ENCODE measurements at places on chromosomes 5 and 9.

DNA sequence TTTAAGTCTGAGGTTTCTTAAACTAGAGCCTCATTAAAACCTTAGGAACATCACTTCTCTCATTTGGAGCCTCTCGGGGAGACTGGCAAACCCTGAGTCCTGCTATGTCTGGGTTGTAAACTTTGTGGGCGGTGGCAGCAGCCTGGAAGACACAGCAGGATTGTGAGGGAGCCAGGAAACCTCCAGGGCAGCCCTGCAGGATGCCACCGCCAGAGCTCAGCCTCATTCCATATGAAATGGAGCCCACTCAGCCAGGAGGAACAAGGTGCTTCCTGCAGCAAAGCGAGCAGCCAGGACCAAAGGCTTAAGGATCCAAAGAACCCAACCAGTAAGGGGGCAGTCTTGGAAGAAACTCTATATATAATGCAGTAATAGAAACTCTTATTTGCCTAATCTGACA is 37.9 kb upstream of the IDNK start:
- DNase-seq: no peak

DNA sequence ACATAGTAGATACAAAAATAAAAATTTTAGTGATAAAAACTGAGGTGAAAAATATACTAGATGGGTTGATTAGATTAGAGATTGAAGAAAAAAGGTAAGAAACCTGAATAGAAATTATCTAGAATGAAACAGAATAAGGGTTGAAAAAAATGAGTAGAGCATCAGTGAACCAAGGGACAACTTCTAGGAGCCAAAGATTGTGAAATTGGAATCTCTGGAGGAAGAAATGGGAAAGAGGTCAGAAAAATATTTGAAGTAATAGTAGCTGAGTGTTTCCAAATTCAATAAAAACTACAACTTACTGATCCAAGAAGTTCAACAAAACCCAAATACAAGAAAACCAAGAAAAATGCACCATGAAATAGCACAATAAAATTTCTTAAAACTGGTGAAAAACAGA is 116.6 kb upstream of the STARD4 start:
- DNase-seq: no peak

- DNase-seq: no peak
Observed at GRCh38 chr9:14186096-14186495, 127.8 kb downstream of the NFIB start.

- no peak for DNase-seq
Observed at GRCh38 chr9:7937761-7938491, 138.3 kb upstream of the DMAC1 start.

DNA sequence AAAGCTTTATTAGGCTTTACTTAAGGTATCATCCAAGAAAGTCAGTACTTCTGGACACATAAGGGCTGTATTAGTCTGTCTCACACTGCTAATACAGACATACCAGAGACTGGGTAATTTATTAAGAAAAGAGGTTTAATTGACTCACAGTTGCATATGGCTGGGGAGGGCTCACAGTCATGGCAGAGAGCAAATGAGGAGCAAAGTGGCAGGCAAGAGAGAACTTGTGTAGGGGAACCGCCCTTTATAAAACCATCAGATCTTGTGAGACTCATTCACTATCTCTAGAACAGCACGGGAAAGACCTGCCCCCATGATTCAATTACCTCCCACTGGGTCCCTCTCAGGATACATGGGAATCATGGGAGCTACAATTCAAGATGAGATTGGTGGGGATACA is 49.2 kb upstream of the SLC44A1 start:
- no peak for DNase-seq

DNA sequence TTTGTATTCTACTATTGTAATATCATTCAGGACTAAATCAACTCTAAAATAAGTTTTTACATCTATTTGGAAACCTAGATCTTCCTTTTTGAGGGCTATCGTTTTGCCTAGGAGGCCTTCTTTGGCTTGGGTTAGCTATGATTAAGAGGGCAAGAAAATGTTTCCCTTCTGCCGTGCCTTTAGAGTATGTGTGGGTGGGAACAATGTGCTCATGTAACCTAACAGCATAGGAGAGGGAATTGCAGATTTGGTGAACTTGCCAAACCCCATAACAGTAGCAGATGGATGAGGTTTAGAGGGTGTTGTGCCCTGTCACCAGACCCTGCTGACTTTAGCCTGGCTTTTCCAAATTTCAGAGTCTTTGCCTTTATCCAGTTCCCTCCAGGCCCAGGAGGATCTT is 339.0 kb downstream of the ADGRV1 start:
- no peak for DNase-seq

DNA sequence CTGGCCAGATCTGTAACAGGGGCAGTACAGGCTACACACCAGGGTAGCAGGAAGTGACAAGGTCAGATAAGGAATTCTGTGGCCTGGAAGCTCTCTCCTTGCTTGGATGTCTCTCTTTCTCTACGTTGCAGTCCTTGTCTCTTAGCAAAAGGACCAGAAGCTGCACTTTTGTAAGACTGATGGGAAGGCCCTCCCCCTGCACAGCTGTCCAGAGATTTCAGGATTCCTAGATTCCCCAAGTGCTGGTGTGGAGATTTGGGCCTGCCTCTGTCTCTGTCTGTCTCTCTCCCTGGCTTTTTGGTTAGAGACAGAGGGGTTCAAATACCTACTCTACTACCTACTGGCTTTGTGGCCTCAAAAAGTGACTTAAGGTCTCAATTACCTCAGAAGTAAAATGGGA is 10.0 kb upstream of the CNTFR start:
- no peak for DNase-seq

DNA sequence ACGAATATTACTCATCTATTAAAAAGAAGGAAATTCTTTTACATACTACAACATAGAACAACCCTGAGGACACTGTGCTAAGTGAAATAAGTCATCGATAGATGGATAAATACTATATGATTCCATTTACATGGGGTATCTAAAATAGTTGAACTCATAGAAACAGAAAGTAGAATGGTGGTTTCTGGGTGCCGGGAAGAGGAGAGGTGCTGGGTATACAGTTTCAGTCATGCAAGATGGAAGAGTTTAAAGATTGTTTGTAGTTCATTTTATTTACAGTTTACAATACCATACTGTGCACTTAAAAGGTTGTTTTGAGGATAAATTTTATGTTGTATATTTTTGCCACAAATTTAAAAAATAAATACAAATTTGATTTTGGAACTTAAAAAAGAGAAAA is 267.5 kb upstream of the ITGA1 start:
- no peak for DNase-seq

- no peak for DNase-seq
Observed at GRCh38 chr5:132867046-132867451, 607 bp downstream of the UQCRQ start.

- no peak for DNase-seq
Observed at GRCh38 chr5:150119421-150120061, 33.2 kb upstream of the CSF1R start.

DNA sequence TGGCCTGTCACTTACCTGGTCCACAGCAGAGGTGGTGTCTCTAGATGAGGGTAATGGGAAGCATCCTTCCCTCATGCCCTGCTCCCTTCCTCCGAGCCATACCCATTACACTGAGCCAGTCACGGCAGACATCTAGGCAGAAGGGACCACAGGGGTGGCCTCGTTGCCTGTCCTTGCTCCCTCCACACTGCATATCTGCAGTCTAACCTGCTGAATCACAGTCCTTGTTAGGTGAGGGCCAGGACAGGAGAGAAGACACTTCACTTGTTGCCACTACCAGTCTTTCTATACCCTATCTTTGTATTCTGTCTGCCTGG is 18.4 kb upstream of the SPINK4 start:
- no peak for DNase-seq

DNA sequence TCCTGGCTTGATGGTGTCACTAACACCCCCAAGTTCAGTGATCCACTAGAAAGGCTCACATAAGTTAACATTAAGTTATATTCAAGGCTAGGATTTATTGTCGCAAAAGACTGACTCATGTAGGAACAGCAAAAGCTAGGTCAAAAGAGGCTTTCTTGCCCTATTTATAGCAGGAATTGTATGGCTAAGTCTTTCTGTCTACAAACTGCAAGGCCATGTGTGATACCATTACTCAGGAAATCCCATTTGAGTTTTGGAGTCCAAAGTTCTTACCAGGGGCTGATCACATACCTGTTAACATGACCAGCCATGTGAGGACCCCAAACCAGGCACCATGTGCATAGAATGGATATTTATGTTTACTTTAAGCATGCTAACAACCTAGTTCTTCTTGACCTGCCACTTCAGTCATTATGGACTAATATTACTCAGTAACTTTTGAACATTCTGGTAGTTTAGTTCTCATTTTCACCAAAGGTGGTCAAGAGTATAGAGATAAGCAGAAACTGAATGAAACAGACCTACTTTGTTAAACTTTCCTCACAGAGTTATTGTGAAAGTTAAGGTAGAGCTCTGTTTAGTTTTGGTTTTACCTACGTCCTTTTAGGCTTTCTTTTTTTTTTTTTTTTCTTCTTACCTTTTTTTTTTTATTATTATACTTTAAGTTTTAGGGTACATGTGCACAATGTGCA is 281.1 kb downstream of the FER start:
- DNase-seq: no peak

DNA sequence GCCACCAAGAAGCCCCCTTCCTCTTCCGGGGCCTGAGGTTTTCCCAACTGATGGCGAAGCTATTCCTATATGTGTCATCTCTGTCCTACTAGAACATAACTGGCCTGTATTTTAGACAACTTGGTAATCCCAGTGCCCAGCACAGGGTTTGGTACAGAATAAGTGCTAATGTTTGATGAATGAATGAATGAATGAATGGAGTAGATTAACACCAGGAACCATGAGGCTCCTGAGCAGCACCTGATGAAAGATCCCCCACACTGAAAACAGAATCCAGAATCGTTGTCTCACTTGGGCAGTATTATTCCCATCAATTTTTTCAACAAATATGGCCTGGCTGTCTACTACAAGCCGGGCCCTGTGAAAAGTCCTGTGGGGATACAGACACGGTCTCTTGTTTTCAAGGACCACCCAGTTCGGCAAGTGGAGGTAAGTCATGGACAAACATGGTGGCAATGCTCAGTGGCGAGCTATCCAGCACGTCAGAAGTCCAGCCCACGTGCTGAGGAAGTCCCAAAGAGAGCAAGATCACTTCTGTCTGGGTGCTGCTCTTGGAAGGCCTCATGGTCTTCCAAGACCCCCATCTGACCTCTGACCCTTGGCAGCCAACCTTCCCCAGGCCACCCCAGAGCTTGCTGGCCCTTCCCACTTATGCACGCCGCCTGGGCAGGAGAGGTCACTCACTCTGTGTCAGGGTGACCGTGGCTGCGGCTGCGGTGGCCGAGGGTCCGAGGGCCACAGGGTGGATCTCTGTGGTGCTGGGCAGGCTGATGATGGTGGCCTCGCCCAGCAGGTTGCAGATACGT is 1.0 kb downstream of the NAIF1 start:
- no peak for DNase-seq

- DNase-seq: no peak
Observed at GRCh38 chr9:16870596-16871335, at the start of gene BNC2. Gene BNC2 (minus strand): TSS chr9:16870670. CDS start chr9:16870648, 22 bp downstream.

DNA sequence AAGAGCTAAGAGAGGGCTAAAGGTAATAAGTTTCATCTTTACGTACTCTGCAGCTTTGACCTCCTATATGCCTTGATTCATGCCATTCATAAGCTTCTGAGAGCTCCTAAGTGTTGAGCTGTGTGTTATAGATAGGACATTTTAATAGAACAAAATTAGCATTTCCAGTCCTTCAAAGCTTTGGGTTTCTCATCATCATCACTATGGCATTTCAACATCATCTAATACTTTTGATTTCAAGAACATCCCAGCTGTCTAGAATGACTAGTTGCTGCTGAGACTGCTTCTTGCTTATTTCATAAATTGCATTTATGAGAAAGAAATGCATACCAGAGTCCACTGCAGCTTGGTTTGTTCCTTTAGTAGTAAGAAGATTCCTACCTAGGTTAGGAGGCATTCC is 201.7 kb downstream of the SGCD start:
- no peak for DNase-seq

DNA sequence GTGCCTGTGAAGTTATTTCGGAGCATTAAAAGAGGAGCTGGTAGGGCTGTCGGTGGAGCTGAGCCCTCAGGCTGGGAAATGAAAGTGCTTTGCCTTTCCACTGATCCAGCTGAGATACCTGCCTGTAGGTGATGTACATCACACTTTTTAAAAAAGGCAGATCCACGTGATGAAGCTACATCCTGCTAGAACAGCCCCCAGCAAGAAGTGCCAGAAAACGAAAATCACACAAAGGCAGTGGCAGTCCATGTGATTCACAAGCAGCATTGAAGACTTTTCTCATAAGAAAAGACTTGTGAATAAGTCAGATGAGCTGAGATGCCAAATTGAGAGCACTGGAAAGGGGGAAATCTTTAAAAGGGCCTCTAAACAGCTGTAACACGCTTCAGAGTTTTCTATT is 765.1 kb downstream of the PTPRD start:
- DNase-seq: no peak

- DNase-seq: no peak
Observed at GRCh38 chr9:69168709-69169217, 5.3 kb upstream of the TJP2 start.

GRCh38 chr9:110580850-110581249 is 1.3 kb upstream of the SVEP1 start:
- no peak for DNase-seq

DNA sequence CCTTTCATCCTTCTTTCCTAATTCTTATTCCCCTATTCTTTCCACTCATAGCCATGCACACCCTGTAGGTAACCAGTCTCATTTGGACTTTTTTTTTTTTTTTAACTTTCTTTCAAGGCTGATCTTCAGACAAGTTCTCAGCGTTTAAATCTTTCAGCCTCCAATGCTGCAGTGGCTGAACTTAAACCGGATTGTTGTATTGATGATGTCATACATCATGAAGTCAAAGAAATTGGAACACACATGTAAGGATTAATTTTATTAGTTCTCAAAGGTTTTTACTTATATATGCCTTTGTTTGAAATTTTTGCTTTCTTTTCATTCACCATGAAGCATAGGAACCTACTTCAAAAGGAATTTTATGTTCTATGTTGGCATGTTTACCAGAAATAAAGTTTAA is 22.1 kb downstream of the SHLD3 start:
- no peak for DNase-seq

DNA sequence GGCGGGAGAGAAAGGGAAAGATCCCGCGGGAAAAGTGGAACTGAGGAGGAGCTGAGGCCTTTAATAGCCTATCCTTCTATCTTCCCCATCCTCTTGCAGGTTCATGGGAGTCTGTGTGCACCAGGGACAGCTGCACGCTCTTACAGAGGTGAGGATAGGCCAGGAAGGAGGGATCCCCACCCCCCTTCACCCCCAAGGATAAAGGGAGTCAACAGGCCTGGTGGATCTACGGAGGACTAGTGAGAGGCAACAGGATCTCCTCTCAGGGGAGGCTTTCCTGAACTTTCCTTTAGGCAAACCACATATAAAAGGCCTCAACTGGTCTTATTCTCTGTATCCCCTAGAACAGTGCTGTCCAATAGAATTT is 1.1 kb downstream of the TESK1 start:
- DNase-seq: no peak

DNA sequence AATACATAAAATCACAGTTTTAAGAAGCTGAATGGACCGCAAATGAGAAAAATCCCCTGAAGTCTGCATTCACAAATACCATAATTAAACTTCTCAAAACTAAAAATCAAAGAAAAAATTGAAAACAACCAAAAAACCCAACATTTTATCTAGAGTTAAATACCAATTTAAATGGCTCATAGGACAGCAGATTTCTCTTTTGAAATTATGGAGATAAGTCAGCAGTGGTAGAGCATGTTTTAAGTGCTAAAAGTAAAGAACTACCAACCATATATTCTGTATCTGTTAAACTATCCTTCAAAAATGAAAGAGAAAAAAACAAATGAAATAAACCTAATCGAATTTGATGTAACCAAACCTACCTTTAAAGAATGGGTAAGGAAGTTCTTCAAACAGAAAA is 862.8 kb downstream of the TAF11L14 start:
- no peak for DNase-seq
